ENCODE measurements at places on chromosomes 5 and 9.

- no peak for DNase-seq
Observed at GRCh38 chr9:34363619-34364351, 12.9 kb downstream of the MYORG start.

DNA sequence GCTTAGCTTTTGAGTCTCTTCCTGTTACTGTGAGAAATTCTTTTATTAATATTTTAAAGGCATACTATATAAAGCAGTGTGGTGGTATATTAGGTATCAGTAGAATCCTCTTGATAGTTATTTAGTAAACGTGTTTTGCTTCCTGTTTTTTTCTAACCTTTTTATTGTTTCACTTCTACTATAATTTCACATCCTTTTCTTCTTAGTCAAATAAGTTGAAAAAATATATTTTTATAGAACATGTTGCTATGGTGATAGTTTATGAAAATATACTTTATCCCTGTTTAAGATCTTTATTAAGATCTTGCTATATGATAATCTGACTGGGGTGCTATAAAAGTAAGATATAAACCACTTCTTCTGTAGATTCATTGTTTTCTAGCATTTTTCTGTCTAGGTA is 2.1 kb downstream of the POLK start:
- no peak for DNase-seq

DNA sequence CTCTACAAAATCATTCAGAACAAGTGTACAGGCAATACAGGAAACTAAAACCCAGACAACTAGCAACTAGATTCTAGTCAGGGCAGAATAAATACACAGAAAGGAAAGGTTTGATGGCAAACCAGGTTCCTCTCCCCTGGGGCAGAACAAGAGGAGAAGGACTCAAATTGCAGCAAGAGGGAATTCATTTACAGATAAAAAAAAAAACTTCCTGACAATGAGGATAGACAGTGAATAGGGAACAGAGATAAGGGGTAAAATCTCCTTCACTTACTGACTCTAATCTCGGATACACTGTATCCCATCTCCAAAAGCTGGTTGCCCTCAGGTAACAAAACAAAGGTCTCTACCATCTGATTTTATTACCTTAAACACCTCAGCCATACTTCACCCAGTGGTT is 244.0 kb downstream of the SEC61B start:
- DNase-seq, result no peak

DNA sequence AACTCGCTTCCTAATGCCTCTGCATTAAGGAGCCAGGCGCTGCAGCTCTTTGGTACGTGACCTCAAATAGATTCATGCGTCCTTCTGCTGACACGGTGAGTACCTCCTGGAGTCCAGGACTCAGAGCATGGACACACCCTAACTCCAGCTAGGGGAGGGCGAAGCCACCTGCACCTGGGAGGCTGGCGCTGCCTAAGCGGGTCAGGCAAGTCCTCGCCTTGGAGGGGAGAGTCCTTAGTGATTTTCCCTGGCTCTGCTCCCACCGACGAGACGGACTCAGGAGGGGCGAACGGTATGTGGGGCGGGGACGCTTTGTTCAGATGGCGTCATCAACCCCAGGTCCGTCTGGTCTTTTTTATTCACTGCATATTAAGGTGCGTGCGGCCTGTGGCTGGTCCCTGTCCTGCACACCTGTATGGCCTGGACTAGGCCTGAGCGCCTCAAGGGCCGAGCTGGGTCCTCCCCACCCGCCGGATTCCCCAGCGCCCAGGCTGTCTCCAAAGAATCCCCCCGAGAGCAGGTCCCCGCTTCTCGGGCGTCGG is 50.3 kb downstream of the NSUN2 start:
- DNase-seq, result no peak

DNA sequence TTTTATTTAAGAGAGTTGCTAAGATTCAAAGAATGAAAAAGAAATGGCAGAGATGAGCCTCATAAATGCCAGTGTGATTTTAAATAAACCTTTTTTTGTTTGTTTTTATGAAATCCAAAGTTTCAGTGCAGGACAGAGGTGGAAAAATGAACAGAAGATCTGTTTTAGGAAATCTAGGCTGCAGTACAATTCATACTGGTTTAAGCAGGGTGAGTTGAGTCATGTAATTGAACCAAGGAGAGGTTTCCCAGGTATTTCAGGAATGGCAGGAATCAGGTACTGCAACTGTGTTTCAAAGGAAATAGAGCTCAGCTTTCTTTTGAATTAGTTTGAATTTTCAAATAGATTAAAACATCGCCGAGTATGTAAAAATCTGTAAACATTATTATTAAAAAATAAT is 3.0 kb upstream of the ANKRD31 start:
- no peak for DNase-seq

GRCh38 chr5:2866662-2867372 is 115.3 kb upstream of the IRX2 start:
- DNase-seq, result no peak

- no peak for DNase-seq
Observed at GRCh38 chr9:22175972-22176545, 167.0 kb upstream of the CDKN2B start.

- no peak for DNase-seq
Observed at GRCh38 chr5:114311281-114311680, 50.6 kb upstream of the KCNN2 start.

DNA sequence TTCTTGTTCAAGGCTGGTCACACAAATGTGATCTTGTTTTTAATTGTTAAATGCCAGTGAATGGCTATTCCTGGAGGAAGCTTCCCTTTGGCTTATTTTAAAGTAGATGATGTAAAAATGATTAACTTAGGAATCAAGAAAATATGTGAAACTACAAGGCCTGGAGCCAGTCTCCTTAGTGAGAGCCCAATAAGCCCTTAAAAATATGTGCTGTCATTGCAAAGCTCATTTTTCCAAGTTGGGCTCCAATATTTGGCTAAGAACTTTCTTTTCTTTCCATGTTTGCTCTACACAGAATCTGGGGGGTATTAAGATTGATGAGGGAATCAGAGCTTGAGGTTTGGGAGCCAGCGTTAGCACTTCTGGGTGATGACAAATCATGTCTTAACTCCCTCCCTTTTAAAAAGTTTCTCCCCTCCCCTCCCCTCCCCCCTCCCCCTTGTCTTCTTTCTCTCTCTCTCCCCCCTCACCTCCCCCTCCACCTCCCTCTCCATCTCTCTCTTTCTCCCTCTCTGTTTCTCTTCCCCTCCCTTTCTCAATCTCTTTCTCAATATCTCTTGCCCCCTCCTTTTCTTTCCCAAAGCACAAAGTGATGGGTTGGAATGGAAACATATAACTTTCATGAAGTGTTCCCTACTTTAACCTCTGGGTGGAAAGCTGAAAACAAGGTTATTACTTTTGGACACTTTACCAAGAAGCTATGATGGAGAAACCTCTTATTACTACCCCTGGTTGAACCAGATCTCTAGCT is 86.0 kb downstream of the FBXL7 start:
- DNase-seq, result no peak

GRCh38 chr9:75108571-75108970 is 20.3 kb downstream of the OSTF1 start:
- no peak for DNase-seq

- no peak for DNase-seq
Observed at GRCh38 chr5:67286006-67286405, 89.4 kb upstream of the CD180 start.

GRCh38 chr5:148176480-148176879 is 8.1 kb downstream of the SPINK14 start:
- no peak for DNase-seq

DNA sequence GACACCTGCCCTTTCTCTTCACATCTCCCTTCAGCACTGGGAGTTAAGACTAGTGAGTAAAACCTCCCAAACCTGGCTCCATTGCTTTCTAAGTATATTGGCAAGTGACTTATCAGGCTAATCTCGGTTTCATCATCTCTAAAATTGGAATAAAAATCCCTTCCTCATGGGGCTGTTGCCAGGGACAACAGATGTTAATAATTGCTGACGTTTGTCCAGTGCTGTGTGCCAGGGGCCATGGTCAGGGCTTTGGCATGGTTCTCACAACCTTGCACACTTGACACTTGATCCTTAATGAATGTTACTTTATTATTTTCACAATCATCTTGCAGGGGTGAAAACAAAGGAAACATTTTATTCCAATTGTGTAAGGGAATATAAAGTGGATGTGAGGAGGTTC is 1262.0 kb upstream of the WWC1 start:
- no peak for DNase-seq

DNA sequence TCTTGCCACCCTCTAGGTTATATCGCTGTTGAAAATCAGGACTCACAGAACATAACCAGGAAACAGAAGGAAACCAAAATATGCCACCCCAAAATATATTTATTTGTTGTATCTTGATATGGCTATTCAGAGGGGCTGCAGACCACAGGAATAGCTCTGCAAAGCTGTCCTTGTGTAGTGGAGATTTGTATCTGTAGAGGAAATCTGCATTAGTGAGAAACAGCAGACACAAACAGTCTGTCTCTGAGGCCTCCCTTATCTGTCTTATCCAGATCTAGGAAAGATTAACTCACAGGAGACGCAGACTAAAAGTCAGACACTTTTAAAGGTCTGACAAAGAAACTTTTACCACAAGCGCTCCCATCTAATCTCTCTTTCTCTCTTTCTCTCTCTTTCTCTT is 54.1 kb upstream of the CEMIP2 start:
- DNase-seq, result no peak

DNA sequence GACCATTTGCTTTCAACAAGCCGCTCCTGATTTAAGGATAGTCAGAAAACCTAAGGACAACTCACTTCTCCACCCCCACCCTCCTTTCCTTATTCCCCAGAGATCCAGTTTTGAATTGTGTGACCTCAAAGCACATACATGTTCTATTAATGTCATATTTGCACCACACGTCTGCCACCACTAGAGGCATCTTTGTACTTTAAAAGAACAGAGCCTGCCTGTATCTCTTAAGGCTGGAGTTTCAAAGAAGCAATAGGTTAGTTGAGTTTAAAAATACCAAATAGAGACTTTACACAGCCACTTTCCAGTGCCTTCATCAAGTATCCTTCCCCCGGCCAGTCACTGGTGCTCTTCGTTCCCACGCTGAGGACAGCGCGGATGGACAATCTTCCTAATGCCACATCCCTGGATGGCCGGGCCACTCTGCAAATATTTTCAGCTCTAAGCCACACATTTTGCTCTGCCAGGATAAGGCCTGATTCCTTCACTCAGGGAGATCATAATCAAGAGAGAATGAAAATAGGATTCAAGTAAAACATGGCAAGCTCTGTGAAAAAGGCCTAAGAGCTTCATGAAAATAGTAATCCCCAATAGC is 146.3 kb downstream of the SNCAIP start:
- no peak for DNase-seq

DNA sequence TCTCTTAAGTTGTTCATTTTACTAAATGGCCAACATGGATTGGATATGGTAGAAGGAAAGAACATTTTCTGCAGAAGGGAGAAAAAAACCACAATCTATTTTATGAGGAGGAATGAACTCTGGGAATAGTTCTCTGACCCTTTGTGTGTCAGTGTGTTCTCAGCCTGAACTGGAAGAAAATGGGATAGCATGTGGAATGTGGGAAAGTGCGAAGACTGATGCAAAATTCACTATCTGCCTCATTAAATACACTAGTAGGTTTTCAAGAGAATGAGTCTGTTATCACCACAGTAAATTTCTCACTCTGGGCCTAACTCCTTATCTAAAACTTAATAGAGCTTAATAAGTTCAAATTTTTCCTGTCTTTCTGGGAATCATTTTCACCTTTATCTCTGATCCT is 22.7 kb downstream of the ITGA1 start:
- DNase-seq, result no peak

DNA sequence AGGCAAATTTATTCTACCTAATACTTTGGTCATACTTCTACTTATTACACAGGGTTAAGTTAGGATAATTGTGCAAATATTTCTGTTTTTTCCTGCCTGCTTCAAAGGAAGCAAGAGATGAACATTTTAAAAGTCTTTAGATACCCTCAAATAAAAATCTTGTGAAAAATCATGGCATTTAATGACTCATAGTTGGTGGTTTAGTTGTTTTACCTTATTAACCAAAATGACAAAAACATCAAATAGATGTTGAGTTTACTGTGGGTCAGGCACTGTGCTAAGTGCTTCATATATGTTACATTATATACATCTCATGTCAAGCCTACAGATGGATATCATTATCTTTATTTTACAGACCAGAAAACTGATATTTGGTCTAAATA is 54.4 kb downstream of the ZNF474 start:
- no peak for DNase-seq

GRCh38 chr9:95078939-95079338 is 238.6 kb downstream of the FANCC start:
- no peak for DNase-seq

DNA sequence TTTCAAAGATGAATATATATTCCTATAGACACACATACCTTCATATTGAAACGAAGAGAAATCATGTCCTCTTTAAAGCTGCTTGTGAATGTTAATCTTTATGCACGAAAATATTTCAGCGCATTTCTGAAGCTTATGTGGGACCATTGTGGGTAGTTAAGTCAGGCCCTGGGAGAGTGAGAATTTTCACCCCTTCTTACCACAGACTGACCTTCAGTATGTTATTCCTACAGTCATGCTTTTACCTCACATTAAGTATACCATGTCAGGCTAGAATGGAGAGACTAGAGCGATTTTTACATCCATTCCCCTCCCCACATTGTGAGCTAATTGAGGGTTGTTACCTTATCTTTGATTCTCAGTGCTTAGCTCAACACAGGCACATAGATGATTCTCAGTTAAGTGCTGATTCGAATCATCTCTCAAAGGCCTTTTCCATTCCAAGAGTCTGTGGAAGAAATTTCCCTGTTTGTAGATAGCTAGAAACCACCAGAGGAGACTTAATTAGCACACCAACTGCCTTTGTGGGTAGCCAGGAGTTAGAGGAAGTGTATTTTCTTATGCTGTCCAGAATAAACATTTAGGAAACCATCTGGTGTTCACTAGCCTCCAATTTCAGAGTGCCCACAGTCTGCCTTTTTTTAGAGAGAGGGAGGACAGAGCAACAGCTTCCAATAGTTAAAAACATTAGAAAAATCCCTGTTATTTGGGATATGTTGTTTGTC is 110.5 kb downstream of the MEGF10 start:
- no peak for DNase-seq

DNA sequence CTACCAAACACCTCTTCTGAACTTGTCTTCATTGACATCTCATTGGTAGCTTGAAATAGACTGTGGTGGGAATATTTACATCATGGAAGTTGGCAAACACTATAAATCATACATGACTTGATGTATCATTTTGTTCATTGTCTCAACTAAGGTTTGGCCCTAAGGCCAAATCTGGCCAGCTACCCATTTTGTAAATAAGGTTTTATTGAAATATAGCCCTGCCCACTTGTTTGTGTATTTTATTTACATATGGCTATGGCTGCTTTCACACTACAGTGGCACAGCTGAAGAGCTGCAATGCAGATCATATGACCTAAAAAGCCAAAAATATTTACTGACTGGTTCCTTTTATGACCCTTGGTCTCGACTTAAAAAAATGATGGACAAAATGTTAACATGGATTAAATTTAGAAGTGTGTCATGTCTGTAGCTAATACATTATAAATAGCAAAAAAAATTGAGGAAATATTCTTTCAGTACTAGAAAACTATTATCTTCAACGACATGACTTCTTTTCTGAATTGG is 22.1 kb downstream of the FAM240B start:
- DNase-seq, result no peak
